Posterior cingulate gyrus (tissue), 11 donors: ENCODE measurements at places on chromosomes 5 and 9.
A peak's percentile ranks its signal among the peaks of the same experiment; 100 is the strongest.

DNA sequence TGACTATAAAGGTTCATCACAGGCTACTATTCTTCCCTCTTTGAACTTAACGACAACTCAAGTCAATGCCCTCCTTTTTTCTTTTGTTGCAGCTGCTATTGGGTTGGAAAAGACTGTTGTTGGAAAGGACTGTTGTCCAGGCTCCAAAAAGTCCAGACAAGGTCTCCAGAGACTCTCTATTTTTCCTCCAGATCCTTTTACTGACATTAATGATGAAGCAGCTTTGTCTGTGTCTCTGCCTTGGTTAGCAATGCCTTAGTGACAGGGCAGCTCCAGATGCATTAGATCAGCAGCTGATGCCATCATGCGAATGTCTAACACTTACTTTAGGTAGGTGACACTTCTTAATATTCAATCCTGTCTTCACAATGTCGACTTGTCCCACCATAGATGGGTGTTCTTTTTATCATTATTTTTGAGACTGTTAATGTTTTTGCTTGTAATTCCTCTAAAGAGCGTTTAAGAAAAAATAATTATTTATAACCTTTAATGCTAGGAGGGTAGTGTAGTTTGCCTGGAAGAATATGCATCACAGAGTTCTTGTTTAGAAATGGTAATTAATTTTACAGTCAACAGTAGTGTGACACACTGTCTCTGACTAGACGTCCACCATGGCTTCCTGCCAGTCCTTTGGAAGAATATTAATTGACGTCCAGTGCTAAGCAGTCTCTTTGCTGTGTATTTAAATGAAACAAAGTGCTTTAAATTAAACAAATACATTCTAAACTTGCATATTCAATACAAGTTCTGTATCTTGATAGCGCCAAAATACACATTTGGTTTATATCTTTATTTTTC is 492.2 kb downstream of the NR2F1-AS1 start:
- no peak for DNase-seq

DNA sequence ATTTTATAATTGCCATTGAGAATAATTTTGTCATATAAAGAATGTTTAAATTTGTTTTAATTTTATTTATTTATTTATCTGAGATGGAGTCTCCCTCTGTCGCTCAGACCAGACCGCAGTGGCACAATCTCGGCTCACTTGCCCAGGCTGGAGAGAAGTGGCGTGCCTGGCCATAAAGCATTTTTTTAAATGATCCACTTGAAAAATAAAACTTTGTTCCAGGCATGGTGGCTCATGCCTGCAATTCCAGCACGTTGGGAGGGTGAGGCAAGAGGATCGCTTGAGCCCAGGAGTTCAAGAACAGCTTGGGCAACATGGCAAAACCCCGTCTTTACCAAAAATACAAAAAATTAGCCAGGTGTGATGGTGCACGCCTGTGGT is 2.1 kb upstream of the SIT1 start:
- DNase-seq: no peak

- no peak for DNase-seq
Observed at GRCh38 chr5:143871672-143872071, 59.7 kb downstream of the HMHB1 start.

DNA sequence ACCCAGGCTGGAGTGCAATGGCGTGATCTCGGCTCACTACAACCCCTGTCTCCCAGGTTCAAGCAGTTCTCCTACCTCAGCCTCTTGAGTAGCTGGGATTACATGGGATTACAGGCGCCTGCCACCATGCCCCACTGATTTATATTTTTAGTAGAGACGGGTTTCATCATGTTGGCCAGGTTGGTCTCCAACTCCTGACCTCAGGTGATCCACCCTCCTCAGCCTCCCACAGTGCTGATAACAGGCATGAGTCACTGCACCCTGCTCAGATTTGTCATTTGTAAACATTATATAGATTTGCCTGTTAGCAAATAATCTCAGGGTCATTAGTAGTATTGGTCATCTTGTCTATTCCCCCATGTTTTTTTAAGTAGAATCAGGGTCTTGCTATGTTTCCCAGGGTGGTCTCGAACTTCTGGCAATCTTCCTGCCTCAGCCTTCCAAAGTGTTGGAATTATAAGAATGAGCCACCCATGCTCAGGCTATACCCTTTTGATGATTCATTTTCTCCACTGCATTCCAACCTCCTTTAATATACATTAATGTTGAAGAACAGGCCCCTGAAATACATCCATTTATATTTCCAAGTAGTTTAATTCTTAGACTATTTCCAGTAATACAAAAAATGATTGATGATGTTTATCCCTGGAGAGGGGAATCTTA is 17.3 kb downstream of the CENPH start:
- no peak for DNase-seq

- no peak for DNase-seq
Observed at GRCh38 chr9:108234811-108235210, 621.0 kb downstream of the ACTL7B start.

- DNase-seq: no peak
Observed at GRCh38 chr5:91272858-91273257, 110.3 kb downstream of the ARRDC3 start.

DNA sequence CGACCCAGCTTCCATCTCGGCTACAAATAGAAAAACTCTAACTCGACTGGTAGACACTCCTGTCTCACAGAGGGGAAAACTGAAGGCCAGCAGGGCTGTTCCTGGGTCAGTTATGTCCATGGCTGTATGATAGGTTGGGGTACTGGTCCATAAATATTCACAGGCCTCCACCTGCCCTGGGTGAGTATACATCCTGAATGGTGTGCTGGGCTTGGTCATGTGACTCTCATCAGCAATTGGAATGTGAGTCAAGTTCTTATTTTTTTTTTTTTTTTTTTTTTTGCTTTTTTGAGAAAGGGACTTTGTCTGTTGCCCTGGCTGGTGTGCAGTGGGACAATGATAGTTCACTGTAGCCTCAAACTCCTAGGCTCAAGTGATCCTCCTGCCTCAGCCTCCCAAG is 58.3 kb upstream of the NEK6 start:
- no peak for DNase-seq

- no peak for DNase-seq
Observed at GRCh38 chr5:79809743-79810142, 120.1 kb downstream of the CMYA5 start.

GRCh38 chr9:17750269-17750668 is 171.4 kb downstream of the SH3GL2 start:
- no peak for DNase-seq

DNA sequence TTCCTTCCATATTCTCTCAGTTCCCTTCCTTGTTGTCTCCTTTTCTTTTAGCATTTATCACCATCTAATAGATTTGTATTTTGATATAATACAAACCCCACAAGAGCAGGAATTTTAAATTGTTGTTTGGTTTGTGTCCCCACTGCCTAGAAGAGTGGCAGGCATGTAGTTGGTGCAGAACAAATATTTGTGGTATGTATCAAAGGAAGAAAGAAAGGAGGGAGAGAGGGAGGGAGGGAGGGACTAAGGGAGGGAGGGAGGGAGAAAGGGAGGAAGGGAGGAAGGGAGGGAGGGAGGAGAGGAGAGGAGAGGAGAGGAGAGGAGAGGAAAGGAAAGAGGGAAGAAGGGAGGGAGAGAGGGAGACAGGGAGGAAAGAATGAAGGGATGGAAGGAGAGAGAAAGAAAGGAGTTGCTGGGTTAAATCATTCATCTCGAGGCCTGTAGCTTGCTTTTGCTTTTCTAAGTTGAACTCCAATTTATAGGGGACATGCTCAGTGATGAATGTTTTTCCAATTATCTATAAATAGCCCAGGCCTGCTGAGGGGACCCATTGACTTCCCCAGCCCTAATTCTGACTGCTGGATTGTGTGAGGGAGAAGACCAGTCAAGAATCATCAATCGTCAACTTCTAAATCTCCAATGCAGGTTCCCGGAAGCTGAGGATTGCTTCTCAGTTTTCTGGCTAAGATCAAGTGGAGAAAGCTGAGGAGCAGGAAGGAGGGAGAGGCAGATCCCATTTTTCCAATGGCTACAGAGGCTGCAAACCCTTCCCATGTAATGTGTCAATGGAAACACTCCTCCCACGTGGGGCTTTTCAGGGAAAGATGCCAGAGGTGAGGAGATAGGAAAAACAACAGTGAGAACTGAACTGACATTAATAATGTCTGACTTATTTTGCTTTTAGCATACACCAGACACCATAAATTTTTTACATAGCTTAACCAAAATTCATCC is 320.7 kb downstream of the ASTN2 start:
- DNase-seq: no peak

- DNase-seq: no peak
Observed at GRCh38 chr9:127721391-127721821, 5.5 kb downstream of the TTC16 start.

DNA sequence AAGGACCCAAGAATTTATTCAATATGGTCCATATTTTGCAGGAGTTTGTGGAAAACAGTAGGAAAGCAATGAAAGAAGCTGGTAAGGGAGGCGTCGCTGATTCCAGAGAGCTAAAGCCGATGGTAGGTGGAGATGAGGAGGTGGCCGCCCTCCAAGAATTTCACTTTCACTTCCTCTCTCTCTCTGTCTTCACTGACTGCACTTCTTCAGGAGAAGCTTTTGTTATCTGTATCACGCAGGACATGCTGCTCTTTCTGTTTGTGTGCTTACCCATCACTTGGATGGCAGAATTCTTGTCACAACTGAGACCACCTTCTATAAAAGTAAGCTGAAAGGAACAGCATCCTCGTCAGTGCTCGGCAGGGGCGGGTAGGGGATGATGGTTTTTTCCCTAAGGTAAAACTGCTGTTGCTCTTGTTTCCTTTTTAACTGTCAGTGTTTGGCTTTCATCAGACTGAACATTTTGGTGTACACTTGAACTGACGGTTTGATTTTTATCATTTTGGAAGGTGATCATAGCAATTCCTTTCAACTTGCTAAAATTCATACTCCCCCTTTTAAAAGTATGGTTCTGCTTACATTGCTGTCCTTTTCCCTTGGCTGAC is 62.4 kb upstream of the FSD1L start:
- DNase-seq: no peak

GRCh38 chr5:148912714-148913398 is 86.4 kb downstream of the ADRB2 start:
- DNase-seq: no peak

- no peak for DNase-seq
Observed at GRCh38 chr9:91698266-91698665, 251.8 kb downstream of the ROR2 start.

DNA sequence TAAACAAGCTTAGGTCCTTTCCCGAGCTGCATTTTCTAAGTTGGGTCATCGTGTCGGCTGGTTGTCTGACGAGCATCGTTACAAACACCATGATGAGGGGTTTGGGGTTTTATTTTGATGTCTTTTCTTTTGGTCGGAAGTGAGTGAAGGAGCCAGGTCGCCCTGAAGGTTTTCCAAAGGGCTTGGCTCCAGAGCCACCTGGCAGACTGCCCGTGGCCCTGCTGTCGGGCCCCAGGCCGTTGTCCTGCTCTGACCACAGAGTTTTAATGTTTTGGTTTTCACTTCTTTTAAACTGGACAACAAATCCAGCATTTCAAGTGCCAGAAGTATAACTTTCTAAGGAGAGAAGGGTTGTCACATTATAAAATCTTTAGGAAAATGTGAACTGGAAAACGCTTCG is 42.3 kb downstream of the TENT4A start:
- DNase-seq: no peak

GRCh38 chr9:124574534-124575375 is 67.6 kb upstream of the NR5A1 start:
- no peak for DNase-seq

DNA sequence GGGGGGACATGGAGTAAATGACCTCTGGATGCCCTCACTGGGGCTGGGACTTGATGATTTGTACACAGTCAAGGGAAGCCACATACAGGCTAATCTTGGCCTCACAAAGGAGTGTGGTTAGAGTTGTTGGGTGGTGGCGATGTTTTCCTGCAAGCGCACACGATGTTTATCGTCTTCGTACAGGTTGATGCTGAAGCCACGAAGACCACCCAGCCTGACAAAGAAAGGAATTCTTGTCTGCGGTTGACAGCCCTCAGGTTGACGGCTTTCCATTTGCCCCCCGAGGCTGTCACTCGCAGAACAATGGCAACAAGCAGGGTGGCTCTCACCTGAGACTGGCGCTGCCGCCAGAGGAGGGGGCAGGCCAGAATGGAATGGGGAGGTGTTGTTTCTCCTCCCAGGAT is 14.1 kb upstream of the XPA start:
- no peak for DNase-seq

- no peak for DNase-seq
Observed at GRCh38 chr5:63963080-63963735, 963 bp upstream of the HTR1A start.

- no peak for DNase-seq
Observed at GRCh38 chr5:166509085-166509484, 1782.4 kb upstream of the WWC1 start.

GRCh38 chr5:5494489-5495402 is 72.3 kb downstream of the ICE1 start:
- peak; percentile 90 for DNase-seq

GRCh38 chr5:120372899-120373298 is 91.2 kb upstream of the PRR16 start:
- DNase-seq: no peak

- no peak for DNase-seq
Observed at GRCh38 chr9:19470567-19470966, 61.8 kb downstream of the ACER2 start.

- no peak for DNase-seq
Observed at GRCh38 chr5:32571128-32571527, 14.2 kb upstream of the SUB1 start.

DNA sequence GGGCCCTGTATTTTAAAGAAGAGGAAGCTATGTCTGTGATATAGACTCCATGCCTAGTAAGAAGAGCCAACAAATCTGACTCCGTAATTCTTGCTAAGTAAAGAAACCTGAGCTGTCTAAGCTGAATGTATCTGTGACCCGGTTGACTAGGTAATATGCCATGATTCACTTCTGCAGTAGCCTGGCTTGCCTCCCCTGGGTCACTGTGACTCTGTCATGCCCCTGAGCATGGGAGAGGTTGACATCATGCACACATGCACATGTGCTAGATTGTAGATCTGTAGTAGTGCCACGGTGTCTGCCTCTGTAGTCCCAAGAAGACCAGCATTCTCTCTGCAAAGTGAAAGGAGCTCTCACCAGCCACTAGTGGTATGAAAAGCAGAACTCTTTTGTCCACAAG is 9.1 kb downstream of the SLC22A5 start:
- DNase-seq: no peak

DNA sequence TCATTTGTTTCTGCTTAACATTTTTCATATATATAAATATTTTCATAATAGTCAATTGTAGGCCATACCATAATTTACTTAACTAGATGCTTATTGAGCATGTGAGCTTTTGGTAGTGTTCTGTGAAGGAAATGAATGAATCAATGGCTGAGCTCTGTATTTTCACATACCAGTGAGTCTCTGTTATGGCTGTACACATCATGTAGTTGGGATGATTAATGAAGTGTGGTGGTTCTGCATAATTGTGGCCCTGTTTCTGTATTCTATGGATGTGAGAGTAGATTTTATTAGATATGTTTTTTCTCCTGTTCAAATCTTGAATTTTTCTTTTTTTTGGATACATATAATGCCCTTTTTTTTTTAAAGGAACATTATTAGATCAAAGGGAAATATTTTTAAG is 56.2 kb downstream of the CTNNA1 start:
- no peak for DNase-seq

GRCh38 chr9:35729101-35729500 is 2.9 kb downstream of the TLN1 start:
- no peak for DNase-seq
